ENCODE measurements at places on chromosomes 11 and 22.

DNA sequence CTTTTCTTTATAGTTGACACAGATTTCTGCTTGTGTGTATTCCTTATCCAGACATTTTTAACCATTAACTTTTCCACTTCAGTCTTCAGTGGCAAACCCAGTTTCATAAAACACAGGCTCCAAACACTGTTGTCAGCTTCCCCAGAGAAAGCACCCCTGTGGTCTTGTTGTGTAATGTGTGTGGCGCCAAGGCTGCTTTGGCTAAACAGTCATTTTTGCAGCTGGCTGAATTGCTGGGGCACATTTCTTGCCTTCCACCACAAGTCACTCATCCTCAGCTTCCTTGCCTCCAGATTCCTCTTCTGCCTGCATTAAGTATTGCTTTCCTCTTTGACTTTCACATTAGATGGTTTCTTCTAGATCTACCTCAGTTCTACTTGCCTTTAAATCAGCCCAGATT lies 40.5 kb downstream of the ARHGAP1 start:
- DNase-seq, result no peak

- no peak for DNase-seq
Measured at GRCh38 chr22:24894998-24895397, 51.5 kb downstream of the LHFPL7 start.

DNA sequence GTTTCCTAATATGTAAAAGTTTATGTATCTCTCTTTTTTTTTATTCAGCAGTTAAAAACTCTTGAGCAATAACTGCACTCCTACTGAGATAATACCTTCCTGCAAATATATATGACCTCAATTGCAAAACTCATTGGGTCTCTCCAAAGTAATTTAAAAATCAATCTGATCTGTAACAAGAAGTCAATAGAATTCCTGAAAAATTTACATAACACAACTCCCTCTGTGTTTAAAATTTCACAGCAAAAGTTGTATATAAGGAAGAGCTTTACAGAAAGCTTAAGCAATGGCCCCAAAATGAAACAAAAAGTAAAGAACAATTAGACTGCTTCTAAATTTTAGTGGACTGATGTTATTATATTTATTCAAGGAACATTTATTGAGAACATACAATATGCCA lies 313.4 kb downstream of the DLG2 start:
- DNase-seq, result no peak

DNA sequence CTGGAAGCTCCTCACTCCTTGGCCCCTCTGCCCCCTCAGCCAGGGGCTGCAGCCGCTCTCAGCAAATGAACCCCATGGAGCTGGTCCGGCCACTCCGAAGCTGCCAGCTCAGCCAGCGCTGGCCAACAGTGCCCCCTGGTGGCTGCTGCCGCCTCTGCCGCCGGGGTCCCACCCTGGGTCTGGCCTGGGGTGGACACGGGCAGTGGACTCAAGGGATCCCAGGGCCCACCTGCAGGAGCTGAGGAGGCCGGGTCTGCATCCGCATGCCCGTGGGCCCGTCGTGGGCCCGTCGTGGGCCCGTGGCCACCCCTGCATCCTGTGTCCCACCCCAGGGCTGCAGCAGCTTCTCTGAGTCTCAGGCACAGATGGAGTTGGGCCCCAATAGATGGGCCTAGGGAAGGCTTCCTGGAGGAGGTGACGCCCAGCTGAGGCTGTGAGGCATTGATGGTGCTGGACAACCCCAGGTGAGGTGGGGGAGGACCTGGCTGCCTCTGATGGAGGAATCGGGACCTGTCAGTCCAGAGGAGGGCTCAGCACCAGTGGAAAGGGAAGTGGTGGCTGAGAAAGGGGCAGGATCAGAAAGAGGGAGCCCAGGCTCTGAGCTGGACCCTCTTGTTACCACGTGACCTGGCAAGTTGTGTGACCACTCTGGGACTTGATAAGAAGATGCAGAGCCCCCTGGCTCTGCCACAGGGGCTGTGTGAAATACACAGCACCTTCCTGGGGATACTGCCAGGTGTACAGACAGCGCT lies 522.3 kb downstream of the BRD1 start:
- DNase-seq, result no peak

DNA sequence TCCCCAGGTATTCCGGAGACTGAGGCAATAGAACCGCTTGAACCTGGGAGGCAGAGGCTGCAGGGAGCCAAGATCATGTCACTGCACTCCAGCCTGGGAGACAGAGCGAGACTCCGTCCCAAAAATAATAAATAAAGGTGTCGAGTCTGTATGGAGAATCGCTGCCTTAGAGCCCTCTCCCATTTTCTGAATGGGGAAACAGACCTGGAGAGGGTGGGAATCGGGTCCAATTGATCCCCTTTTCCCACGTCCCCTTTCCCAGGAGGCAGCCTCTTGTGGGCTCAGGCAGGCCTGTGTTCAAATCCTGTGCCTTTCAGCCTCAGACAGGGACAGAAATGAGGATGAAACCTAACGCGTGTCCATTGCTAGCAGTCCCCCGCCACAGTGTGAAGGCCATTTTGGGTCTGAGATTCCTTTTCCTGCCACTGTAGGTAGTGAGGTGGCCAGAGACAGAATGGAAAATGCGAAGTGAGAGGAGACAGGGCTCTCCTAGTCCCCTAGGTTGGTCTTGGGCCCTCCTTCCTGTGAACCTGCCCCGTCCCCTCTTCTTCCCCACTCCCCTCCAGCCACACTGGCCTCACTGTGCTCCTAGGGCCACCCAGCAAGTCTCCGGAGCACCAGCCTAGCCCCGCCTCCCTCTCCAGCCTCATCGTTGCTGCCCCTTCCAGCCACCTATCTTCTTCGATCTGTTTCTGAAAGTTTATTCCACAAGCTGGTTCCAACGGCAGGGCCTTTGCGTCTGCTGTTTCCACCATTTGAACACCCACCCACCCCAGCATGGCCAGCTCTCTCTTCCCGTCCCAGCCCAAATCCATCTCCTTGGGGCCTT lies 2.7 kb upstream of the POLDIP3 start:
- no peak for DNase-seq

- DNase-seq, result no peak
Measured at GRCh38 chr11:118003456-118003855, 17.3 kb downstream of the IL10RA start.

- no peak for DNase-seq
Measured at GRCh38 chr11:44372989-44373388, 63.0 kb upstream of the ALX4 start.

DNA sequence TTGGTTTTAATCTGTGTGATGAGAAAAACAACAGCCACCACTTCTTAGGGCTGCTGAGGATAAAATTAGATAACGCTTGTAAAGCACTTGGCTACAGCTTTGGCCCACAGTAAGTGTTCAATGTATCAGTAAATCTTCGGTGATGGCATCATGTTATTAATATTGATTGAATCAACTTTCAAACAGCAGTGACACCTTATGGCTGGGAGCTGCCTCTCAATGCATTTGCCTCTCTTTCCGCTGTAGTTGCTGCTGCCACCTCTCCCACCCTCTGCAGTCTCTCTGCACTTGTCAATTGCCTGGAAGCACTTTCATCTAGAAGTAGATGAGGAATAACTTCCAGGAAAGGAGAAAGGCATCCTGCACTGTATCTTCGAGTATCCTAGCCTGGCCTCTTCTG lies 491.1 kb downstream of the OPCML start:
- no peak for DNase-seq

DNA sequence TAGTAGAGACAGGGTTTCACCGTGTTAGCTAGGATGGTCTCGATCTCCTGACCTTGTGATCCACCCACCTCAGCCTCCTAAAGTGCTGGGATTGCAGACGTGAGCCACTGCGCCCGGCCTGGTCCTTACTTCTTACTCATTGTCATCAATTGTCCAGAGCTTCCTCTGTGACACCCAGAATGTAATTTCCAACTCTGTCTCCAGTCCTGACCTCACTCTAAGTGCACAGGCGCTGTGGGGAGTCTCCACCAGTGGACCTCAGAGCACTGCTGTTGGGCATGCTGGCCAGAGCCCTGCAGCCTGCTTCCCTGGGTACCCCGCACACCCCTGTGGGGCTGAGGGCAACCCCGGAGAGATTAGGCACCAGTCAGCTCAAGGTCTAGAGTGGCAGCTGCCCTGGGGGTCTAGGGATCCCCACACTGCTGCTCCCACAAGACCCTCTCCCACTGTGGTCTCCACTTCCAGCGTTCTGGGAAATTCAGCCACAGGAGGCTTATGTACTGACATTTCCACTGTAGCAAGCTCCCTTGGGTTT lies 1140.3 kb downstream of the TBC1D22A start:
- no peak for DNase-seq

GRCh38 chr11:12164061-12165014 lies 53.9 kb downstream of the MICAL2 start:
- DNase-seq, result no peak

- no peak for DNase-seq
Measured at GRCh38 chr11:80327956-80328614, 887.3 kb upstream of the TENM4 start.

DNA sequence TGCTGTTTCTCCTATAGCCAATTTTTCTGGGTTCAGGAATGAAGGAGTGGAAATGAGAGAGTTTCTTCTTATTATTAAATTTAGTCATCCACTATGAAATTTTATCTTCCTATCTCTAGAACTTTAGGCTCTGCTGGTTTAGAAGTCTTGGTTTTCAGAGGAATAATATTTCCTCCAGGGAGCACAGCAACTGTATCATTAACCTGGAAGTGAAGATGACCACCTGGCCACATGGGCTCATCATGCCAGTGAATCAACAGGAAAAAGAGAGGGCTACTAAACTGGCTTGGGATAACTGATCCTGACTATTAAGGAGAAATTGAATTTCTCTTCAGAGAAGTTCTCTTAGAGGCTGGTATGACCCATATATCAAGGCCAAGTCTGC lies 44.4 kb downstream of the ADM start:
- no peak for DNase-seq

GRCh38 chr11:70067036-70067435 lies 11.1 kb upstream of the ANO1 start:
- no peak for DNase-seq

DNA sequence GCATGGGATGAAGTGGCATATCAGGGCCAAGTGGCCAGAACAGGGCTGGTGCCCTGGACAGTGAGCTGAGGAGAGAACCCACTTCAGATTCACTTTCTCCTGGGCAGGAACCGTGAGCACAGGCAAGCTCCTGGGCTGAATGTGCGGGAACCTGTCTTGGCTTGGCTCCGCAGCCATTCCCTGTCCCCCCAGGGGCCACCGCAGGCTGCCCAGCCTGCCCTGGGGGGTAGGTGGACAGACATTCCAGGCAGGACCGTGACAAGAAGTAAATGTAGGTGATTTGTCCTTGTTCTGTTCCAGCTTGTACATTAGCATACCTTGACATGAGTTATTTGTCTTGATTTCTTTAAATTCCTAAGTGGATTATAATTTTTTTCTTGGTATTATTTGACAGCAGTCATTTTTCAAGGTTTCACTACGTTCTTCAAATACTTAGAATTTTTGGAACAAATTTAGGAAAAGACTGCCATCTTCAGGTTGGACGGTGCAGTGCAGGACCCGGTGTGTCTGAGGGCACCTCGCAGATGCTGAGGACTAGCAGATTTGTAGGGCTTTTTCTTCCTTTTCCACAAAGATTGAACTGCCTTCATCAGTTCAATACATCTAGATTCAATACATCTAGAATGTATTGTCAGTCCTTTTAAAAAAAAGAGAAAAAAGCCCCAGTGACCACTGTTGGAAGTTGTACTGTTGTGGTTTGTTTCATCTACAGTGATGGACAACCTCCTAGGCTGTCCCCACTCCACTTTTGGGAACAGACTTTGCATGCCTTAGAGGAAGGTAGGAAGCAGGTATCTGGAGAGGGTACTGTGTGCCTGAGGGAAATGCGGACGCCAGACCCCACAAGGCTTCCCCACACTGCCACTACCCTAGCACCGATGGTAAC lies 115.1 kb upstream of the RASSF10 start:
- DNase-seq, result peak; percentile 54

DNA sequence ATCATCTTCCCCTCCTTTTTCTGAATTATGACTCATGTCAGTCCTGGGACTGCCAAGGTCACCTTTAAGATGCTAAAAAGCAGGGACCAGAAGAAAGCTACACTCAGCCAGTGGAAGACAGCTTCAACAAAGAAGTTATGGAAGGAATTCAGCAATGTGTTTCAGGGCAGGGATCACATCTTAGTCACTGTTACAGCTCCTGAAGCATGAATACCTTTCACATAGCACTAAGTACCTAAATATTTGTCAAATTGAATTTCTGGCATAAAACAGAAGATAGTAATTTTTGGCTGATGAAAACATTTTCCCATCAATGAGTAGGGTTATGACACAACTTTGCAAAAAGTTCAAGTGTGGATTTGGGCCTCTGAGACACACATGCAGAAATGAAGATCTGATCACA lies 5.2 kb downstream of the DDB1 start:
- no peak for DNase-seq

- no peak for DNase-seq
Measured at GRCh38 chr22:38724926-38725571, 19.3 kb downstream of the GTPBP1 start.

DNA sequence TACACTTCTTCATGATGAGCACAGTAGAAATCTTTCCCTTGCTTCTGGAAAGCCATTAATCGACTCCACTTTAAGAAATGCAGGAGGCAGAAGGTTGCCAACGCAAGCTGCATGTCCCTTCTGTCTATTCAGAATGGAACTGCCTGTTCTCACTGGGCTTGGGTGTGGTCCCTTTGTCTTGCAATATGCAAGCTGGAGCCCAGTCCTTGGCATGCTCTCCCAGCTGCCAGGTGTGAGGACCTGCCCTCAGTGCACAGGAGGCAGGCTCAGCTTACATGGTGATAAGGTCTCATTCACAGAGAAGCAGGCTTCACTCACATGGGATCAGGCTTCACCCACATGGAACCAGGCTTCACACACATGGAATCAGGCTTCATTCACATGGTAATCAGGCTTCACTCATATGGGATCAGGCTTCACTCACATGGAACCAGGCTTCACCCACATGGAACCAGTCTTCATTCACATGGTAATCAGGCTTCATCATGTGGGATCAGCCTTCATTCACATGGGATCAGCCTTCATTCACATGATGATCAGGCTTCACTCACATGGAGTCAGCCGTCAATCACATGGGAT lies 59.2 kb upstream of the USP47 start:
- no peak for DNase-seq

DNA sequence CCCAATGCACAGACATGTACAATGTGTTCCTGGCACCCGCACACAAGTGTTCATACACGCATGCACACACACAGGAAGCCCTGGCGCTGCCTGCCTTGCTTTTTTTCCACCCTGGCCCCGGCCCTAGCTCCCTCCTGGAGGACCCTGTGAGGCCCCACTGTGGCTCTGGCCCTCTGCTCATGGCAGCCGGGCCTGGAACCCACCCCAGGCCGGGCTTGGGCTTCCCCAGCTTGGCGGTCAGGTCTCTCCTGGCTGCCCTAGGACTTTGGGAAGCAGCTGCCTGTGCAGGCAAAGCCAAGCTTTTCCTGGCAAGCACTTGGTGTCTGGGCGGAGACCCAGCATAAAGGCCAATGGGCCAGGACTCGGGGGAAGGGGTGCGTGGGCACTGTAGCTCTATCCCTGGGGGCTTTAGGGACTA lies 30.5 kb downstream of the CD82 start:
- no peak for DNase-seq
